Cerebellar nuclear complex (tissue), 1 donor: ENCODE measurements at places on chromosomes 2 and 18.

- no peak for DNase-seq
Observed at GRCh38 chr2:239979243-239980023, 45.7 kb downstream of the NDUFA10 start.

GRCh38 chr2:23007631-23008235 is 377.2 kb upstream of the KLHL29 start:
- no peak for DNase-seq

- DNase-seq = no peak
Observed at GRCh38 chr18:43314941-43315340, 37.7 kb upstream of the SYT4 start.

GRCh38 chr2:195031411-195031810 is 625.6 kb upstream of the SLC39A10 start:
- no peak for DNase-seq

DNA sequence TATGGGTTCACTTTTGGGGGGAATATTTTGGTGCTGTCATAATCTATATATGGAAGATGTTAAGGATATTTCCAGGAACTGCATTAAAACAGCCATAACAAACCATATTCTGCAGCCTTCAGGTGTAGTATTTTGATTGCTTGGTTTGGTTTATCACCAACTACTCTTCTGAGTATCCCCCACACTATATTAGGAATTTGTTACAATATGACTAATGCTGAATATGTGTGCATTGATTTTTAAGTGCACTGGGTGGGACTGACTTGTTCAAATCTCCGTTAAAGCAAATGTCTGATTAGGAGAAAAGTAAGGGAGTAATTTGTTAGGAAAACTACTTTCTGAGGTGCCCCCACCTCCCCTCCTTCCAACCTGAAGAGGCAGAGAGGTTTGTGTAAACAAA is 47.7 kb downstream of the SPTBN1 start:
- DNase-seq = no peak

DNA sequence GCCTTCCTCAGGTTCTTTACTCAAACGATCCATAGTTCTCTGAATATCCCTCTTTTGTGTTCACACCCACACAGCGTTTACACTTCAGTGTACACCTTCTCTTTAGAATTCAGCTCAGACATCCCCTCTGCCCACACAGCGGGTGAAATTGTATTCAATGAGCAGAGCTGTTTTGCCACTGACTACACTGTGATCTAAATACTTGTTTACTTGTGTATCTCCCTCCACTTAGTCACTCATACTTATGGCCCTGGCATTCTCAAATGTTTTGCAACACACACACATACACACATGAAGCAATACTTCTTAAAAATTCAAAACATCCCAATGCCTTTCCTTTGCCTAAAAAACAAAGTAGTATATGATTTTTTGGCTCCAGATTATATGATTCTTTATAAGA is 297.1 kb downstream of the TMX3 start:
- DNase-seq = no peak
